ENCODE measurements at places on chromosomes 16 and 17.

GRCh38 chr16:10972819-10973464 is 28.6 kb downstream of the CLEC16A start:
- DNase-seq: no peak

DNA sequence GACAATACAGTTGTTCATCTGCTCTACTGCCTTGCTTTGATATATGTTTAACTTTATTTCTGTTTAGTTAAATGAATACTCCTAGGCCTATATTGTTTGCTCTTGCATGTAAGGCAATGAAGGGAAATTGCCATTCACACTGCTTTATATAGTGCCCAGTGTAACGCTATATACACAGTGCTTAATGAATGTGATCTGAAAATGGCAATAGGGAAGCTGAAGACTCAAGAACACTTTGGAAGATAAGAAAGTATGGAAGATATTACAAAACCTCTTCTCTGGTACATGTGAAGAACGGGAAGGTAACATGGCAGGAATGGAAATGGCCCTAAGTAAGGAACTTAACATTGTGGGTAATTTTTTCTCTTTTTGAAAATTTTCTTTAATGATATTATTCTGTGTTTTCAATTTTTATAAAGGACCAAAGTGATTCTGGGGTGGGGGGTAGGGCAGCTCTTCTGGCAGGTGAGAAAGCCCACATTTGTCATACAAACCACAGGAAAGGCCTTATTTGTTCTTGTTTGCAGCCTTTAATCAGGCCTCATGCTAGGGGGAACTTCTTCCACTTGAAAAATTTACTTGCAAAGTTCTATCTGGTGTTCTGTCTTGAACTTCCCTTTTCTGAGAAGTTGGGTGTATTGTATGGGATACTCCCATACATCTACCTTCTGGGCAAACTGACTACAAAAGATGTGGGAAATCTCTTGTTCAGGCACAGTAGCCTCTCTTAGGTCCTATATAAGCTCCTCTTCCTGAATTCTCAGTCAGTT is 100.8 kb upstream of the CORO6 start:
- DNase-seq: no peak

GRCh38 chr16:78584991-78585390 is 485.5 kb downstream of the WWOX start:
- no peak for DNase-seq

DNA sequence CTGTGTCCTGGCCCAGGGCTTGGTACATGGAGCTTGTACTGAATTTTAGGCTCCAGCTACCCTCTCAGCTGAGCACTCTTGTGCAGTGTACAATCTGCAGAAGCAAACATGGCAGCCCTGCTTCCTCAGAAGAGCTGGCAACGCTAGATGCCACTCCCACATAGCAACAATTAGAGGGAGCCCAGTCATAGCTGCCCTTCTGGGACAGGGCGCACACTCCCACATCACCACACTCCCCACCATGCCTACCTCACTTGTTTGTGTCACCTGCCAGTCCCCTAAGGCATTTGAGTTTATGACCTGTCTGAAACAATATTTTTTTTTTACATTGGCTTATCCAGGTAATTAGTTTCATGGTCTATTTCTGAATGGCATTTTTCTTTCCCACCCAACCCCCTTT is 72.3 kb downstream of the C17orf67 start:
- DNase-seq: no peak

- DNase-seq: no peak
Measured at GRCh38 chr16:72785886-72786285, 262.0 kb downstream of the ZFHX3 start.

GRCh38 chr17:82437325-82437668 is 13.3 kb downstream of the CYBC1 start:
- no peak for DNase-seq

DNA sequence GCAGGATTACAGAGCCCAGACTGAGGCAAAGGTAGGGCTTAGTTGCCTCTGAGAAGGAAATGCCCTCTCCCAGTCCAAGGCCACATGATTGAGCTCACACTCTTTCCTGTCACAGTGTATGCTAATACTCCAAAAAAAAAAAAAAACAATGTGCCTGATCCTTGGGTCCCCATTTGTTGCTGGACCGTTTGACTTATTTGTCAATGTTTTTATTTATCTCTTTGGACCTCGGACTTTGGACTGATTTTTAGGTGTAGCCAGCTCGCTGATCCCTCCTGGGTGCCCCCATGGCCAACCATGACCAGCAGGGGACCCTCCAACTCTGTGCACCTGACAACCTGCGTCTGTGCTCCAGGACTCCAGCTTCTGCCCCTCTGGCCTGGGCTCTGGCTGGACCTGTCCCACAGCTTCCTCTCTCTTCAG is 622 bp upstream of the CCL16 start:
- no peak for DNase-seq

GRCh38 chr16:11520442-11520841 is 66.3 kb downstream of the LITAF start:
- no peak for DNase-seq

DNA sequence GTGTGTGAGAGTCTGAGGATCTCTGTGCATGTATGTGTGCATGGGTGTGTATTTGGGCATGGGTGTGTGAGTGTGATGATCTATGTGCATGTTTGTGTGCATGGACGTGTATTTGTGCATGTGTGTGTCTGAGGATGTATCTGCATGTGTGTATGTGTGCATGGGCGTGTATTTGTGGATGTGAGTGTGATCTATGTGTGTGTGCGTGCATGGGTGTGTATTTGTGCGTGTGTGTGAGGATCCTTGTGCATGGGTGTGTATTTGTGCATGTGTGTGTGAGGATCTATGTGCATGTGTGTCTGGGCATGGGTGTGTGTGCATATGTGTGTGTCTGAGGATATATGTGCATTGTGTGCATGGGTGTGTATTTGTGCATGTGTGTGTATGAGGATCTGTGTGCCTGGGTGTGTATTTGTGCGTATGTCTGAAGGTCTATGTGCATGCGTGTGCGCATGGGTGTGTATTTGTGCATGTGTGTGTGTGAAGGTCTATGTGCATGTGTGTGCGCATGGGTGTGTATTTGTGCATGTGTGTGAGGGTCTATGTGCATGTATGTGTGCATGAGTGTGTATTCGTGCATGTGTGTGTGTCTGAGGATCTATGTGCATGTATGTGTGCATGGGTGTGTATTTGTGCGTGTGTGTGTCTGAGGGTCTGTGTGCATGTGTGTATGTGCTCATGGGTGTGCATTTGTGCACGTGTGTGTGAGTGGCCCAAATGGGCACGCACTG is 26.5 kb upstream of the ITGAX start:
- no peak for DNase-seq

- no peak for DNase-seq
Measured at GRCh38 chr16:60727851-60728250, 1308.4 kb downstream of the CDH8 start.

GRCh38 chr17:47172696-47173565 is 16.2 kb downstream of the CDC27 start:
- DNase-seq: no peak

GRCh38 chr17:56943505-56944125 is 17.2 kb downstream of the COIL start:
- DNase-seq: no peak

GRCh38 chr17:42266918-42267766 is 9.0 kb downstream of the STAT5B start:
- no peak for DNase-seq

- no peak for DNase-seq
Measured at GRCh38 chr17:9472094-9472493, 103.5 kb downstream of the STX8 start.

GRCh38 chr17:52170963-52171572 is 12.6 kb upstream of the CA10 start:
- DNase-seq: peak; percentile 73

GRCh38 chr17:79123988-79124387 is 49.4 kb downstream of the ENGASE start:
- DNase-seq: no peak

DNA sequence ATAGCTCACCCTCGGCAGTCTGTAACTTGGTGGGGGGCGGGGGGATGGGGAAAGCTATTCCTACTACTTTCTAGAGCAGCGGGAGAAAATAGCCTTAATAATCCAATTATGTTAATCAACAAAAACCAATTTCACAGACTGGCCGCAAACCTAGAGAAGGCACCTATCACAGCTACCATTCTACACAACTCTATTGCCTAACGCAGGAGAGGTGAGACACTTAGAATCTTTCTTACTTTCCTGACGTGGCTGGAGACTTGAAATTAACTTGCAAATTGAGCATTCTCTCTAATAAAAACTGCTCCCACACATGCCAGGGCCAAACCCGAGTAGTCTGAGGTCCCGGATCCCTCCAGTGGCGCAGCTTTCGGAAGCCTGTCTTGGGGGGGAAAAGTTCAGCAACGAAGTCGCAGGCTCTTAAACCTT is 794 bp downstream of the SMG6 start:
- DNase-seq: no peak

DNA sequence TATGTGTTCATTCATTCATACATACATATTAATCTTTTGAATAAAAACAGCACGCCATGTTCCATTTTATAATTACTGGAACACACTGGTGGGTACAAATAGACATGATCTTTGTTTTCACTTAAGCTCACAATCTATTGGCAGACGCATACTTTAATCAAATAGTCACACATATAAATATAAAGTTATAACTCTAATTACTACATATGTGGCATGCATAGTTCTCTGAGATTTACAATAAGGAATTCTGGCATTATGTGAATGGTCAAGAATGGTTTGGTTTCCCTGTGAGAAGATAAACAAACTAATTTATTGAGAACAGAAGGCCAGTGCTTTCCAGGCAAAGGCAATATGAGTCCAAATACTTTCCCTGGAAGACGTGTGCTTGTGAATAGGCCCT is 576.2 kb downstream of the CDH8 start:
- DNase-seq: no peak

GRCh38 chr16:69329369-69330285 is 761 bp downstream of the PDF start:
- DNase-seq: no peak

DNA sequence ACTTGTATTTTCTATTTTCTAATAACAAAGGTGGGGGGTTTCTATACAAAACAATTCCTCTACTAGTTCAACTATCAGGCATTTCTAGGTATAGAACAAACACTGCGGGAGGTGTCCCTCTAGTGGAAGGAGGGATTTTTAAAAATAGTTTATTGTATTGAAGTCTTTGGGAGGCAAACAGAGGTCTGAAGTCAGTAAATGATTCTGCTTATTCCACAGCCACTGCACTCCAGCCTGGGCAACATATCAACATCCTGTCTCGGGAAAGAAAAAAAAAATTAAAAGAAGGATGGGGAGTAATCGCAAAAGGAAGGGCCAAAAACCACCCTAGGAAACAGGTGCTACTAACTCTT is 648 bp upstream of the ERCC4 start:
- no peak for DNase-seq

- no peak for DNase-seq
Measured at GRCh38 chr16:20624882-20625807, 49.0 kb upstream of the ACSM2B start.

GRCh38 chr16:24972608-24973220 is 42.5 kb downstream of the ARHGAP17 start:
- DNase-seq: no peak

DNA sequence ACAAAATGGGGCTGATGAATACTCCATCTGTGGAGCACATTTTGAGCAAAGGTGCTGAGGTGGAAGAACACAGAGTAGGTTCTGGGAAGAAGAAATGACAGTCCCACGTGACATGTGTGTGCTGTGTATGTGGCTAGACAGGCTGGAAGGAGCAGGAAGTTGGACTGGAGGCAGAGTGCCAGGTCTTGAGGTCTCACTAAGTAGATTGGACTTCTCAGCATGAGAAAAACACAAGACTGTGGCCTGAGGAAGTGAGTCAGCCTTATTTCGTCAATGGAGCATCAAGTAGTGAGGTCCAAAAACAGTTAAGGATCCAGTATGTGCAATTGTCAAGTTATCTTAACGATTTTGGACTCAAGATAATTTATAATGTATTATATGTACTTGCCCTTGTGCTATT is 736.5 kb downstream of the KCNJ2 start:
- no peak for DNase-seq

- DNase-seq: no peak
Measured at GRCh38 chr17:14019186-14019956, 49.9 kb upstream of the COX10 start.

GRCh38 chr16:12291989-12292759 is 315.6 kb downstream of the SNX29 start:
- peak; percentile 9 for DNase-seq

DNA sequence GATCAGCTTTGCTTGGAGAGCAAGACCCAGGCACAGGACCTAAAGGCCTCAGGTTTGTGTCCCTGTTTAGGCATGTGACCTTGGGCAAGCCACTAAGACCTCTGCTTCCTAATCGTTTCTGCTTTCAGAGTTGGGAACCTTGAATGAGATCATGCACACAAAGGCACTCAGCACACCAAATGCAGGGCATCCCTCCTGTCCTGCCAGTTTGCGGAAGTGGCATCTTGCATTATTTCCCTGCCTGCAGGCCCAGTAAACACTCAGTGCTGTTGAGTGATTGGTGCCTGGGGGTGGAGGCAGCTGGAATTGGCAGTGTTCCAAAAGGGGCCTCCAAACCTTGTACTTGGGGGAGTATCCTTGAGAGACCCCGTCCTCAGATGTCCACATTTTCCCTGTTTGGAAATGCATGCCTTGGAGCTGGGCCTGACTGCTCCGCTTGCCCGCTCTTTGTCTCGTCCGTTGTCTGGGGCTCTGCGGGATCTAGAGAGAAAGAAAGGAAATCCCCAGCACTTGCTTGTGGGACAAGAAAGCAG is 28.7 kb downstream of the MRM1 start:
- DNase-seq: no peak

DNA sequence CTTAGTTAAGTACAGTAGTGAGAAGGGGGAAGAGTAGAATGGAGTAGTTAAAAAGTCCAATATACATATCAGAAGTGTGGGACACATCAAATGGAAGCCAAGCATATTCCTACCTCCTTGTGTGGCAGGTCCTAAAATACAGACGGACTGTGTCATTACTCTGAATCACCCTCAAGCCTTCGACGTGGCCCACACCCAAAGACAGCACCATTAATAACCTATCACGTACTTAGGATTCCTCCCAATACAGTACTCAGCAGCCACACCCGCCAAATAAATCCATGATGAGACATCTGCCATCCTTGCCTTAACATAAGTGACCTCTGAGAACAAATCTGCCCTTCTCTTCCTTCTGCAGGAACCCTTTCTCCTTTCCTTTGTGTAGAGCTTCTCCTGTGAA is 38.9 kb downstream of the UBE2G1 start:
- DNase-seq: no peak

GRCh38 chr16:1019231-1020090 is 37.9 kb downstream of the SOX8 start:
- peak; percentile 53 for DNase-seq

DNA sequence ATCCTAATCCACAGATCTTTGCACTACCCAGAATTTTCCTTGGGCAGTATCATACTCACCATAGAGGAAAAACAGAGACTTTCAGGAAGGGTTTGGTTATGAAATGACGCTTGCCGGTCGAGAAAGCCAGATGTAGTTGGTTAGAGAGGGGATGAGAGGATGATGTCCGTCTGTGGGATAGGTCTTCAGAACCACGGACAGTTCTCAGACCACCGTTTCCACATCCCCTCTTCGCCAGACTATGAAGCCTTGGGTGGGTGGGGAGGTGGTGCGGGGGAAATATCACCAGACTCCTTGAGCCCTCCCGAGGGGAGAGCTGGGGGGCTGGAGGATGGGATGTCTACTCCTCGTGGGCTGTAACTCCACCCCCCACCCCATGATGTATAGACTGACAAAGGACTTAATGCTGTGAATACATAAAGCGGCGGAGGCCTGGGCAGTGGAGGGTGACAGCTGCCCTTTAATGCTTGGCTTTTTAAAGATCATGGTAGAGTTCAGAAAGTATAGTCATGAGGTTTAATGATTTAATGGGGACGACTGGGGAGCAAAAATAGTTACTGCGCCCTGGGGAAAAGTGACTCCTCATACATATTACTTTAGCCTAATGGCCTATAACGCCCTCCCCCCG is 96.6 kb downstream of the MRM1 start:
- no peak for DNase-seq
